CD4-positive, CD25-positive, alpha-beta regulatory T cell (primary cell): ENCODE measurements at places on chromosomes 4 and X.

DNA sequence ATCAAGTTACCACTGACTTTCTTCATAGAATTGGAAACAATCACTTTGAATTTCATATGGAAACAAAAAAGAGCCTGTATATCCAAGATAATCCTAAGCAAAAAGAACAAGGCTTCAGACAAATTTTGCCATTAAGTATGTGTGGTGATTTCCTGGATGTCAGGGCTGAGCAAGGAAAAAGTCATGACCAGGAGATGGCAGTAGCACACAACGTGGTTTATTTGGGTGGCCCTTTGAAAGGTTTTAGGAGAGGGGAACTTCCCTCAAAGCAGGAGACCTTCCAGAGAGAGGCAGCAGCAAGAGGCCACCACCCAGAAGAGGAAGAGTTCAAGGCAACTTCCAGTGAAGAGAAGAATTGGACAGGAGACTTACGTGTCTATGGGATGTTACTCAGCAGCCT is 18.1 kb upstream of the ZXDB start:
- DNase-seq: peak; percentile 19

- DNase-seq: no peak
These were observed 24.0 kb downstream of the GIMD1 start for GRCh38 chr4:106344647-106344970.

GRCh38 chrX:72540318-72540717 is 32.3 kb downstream of the HDAC8 start:
- no peak for DNase-seq

GRCh38 chrX:41178201-41178600 is 93.0 kb downstream of the USP9X start:
- DNase-seq: no peak

- DNase-seq: no peak
These were observed 448.4 kb downstream of the RAPGEF2 start for GRCh38 chr4:159551281-159551680.
